ENCODE measurements at places on chromosomes 4 and X.
A peak's percentile ranks its signal among the peaks of the same experiment; 100 is the strongest.

- no peak for DNase-seq
Measured at GRCh38 chr4:189787216-189788031, 153.2 kb upstream of the FRG1 start.

DNA sequence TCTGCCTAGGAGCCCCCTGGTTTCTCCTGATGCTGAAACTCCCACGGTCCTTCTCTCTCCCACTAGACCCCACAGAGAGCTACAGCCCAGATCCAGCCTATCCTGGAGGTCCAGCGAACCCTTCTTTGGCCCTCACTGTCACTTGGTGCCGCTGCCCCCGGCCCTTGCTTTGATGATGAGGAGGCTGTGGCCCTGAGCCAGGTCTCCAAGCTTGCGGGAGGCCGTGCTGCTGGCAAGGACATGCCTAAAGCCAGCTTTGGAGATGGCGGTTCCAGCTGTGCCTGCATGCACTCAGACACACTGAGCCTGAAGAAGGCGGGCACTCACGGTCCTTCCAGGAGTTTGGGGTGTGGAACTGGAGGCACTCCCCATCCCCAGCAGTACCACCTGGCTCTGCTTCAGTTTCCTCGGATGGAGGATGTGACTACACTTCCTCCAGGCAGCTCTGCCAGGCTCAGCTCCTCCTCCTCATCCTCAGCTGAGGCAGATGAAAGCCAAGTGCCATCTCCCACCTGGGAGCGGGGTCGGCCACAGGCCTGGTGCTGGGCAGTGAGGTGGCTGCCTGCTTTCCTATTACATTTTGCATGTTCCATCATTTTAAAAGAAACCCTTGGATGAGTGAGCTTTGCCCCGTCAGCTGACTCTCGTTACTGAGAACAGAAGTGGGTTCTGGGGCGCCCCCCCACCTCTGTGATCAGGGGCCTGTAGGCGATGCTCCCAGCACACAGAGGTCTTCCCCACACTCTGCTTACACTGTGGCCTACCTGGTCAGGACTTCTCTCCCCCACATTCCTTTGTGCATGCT lies 9.0 kb downstream of the TNIP2 start:
- DNase-seq, result no peak

- DNase-seq, result no peak
Measured at GRCh38 chr4:2712261-2712842, 43.8 kb downstream of the TNIP2 start.

GRCh38 chr4:177308847-177309521 lies 690 bp upstream of the NEIL3 start:
- DNase-seq, result peak; percentile 93

DNA sequence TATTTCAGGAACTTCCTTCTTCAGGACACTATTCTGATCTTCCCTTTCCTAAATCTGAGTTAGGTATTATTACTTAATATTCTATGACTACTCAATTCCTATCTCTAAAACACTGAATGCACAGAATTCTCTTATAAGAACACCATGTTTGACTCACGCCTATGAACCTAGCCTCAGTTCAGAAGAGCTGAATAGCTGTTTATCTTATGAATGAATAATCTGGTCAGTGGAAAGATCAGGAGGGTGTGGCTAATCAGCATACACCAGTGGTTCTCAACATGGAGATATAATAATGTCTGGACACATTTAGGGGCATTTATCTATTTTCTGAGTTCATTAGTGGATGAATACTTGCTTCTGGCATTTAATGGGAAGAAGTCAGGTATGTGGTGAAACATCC lies 24.2 kb downstream of the EPHA5 start:
- DNase-seq, result no peak

DNA sequence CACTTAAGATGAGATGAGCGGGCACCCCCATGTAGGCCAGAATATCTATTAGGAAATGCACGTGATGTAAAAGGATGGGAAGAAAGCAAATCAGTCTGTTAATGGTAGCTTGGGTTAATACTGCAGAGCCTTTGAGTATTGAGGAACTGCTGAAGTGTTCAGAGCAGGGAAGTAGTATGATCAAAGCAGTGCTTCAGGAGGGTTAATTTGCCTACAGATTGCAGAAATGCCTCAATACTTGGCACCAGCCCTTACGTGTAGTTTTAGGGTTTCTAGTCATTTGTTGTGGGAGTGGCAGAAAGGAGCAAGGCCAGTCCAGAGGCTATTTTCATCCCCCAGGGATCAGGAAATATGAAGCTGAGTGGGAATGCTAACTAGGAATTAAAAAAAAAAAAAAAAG lies 19.7 kb downstream of the ZFX start:
- DNase-seq, result no peak

DNA sequence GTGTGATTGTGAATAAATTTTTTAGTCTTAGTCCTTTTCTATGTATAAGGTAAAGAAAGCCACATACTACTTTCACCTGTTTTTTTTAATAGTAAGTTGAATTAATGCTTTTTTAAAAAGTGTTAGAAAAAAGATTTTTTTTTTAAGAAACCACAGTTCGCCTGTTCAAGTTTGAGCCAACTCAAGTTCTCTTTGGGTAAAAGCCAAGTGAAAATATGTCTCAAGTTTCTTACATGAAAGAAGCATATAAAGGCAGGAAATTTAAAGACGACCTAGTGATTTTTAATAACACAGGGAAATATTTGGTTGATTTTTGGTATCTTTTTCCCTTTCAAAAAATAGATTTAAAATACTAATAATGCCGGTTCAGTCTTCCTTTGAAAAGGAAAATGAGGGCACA lies 369.9 kb upstream of the NR3C2 start:
- DNase-seq, result no peak

DNA sequence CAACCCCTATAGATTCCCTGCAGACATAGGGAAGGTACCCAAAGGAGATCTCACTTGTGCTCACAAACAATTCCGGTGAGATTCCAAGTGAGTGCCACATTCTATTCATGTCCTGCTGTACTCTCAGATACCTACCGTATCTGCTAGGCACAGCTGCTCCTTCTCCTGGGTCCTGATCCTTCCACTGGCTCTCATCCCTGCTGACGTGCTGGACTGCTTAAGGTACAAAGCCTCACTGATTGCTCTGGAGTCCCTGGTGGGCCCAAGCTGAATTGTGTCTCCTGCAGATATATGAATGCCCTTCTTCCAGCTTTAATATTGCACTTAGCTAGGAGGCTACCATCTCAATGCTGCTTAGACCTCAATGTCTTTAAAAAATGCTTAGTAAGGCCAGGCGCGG lies 2.4 kb downstream of the TCEAL1 start:
- no peak for DNase-seq

GRCh38 chrX:69022430-69022829 lies 142.8 kb downstream of the PJA1 start:
- no peak for DNase-seq

DNA sequence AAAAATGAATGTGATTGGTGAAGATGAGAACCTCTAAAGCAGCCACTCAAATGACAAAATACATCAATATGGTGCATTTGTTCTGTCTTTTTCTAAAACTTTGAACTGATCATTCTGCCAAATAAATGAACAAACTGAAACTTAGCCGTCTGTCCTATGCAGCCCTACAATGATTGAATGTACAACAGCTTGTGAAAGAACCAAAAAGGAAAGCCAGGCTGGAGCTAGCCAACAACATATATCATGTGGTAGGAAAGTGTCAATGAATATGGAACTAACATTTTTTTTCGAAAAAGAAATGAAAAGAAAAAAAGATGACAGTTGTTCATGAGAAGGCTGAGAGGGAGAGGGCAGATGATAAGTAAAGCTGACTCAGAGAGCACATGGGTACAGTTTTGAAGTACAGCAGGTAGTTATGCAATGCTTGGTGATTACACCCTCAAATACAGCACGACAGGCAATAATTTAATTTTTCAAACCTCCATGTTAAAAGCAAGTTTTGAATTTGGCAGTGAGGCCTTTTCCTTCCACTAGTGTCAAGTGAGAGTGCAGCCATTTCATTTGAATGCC lies 21.2 kb upstream of the SLC7A11 start:
- DNase-seq, result no peak

GRCh38 chrX:129043138-129043537 lies 480.2 kb downstream of the SMARCA1 start:
- no peak for DNase-seq

GRCh38 chr4:37623940-37624339 lies 62.2 kb downstream of the RELL1 start:
- DNase-seq, result no peak

- DNase-seq, result no peak
Measured at GRCh38 chr4:69594382-69594781, 45.1 kb downstream of the UGT2A2 start.

DNA sequence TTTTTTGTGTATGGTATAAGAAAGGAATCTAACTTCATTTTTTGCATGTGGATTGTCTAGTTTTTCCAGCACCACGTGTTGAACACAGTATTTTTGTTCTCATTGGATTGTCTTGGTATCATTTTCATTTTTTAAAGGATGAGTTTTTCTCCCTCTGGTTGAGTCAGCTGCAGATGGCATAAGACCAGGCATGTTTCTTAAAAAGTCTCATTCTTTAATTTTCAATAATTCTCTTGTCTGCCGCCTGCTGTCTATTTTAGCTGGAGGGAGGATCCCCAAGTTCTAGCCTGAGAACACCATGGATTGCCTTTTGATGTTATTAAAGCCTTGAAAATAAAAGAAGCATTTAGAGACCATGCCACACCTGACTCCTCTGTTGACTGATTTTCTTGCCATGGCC lies 263.8 kb downstream of the ARHGAP24 start:
- no peak for DNase-seq

DNA sequence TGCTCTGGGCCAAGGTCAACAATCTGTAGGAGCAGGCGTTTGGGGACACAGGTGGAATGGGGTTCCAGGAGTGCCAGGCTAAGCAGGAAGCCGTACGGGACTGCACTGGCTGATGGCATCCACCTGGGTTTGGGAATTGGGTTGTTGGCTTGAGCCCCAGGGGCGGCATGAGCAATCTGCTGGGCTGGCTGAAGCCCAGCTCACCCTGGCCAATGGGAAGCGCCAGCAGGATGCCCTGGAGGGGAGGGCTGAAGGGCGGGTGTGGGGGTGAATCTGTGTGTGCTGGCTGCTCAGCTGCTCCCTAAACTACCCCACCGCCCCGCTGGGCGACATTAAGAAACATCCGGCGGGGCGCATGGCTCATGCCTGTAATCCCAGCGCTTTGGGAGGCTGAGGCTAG lies 8.9 kb upstream of the RGS12 start:
- no peak for DNase-seq

DNA sequence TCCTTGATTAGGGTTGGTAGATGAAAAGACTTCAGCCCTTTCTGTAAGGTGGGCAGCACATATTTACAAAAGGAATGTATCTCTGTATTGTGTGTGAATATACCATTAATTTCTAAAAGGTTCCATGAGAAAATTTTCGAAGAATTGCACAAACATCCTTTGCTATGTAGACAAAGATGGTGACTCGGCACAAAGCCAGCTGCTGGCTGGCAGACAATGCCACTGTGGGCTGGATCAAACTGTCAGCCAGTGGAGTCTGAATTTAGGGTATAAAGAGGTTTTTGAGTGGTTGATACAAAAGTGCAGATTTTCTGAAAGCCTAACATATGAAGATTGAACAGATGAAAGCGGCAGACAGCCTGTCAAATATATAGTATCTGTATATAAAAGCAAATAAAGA lies 5.6 kb upstream of the TXK start:
- DNase-seq, result no peak

GRCh38 chrX:121052122-121052521 lies 4.7 kb downstream of the GLUD2 start:
- no peak for DNase-seq

DNA sequence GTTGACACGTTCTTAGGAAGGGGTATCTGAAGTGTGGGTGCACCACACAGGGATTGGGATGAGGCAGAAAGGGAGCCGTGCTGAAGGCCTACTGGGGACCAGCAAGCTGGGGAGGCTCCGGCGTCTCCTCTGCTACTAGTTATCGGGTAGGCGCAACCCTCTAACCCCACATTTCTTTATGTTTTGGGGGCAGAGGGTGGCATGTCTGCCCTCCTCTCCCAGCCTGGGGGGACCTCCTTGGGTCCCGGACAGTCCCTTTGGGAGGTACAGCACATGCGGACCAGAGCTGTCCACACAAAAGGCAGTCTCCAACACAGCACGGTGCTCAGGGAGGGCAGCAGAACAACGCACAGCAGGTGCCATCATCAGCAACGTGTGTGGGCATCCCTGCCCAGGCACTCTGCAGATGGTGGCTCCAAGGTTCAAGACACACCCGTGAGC lies 33.2 kb downstream of the WDR1 start:
- no peak for DNase-seq

- no peak for DNase-seq
Measured at GRCh38 chrX:125894947-125895346, 271.1 kb downstream of the DCAF12L2 start.

GRCh38 chr4:89108091-89108490 lies 3.2 kb upstream of the TIGD2 start:
- no peak for DNase-seq

DNA sequence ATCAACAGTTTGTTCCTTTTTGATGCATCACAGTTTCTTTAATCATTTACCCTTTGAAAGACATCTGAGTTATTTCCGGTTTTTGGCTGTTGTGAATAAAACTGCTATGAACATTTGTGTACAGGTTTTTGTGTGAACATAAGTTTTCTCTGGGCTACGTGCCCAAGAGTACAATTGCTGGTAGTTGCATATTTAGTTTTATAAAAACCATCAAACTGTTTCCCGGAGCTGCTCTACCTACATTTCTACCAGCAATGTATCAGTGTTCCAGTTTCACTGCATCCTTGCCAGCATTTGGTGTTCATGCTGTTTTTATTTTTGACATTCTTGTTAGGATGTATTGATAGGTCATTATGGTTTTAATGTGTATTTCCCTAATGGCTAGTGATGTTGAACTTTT lies 17.3 kb downstream of the KDM6A start:
- no peak for DNase-seq

DNA sequence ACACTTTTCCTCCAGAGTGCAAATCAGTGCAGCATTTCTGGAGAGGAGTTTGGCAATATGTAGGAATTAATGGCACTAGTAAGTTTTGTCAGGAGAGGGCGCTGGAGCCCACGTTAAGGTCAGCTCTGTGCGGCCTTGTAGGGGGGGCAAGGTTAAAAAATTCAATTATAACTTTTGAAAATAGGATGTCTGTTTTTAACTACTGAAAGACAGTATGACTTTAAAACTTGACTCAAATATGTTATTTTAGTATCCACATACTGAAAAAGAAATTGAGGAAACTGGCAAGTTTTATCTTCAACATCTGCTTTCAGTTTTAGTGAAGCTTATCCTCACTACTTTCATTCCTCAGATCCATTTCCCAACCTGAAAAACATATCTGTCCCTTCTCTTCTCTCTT lies 30.9 kb upstream of the HSD17B13 start:
- no peak for DNase-seq

- DNase-seq, result no peak
Measured at GRCh38 chrX:17563076-17563475, 174.2 kb upstream of the SCML1 start.

- DNase-seq, result no peak
Measured at GRCh38 chr4:152357206-152357605, 178.7 kb downstream of the FBXW7 start.

GRCh38 chrX:49089553-49089952 lies 9.9 kb upstream of the WDR45 start:
- no peak for DNase-seq
